ENCODE measurements at places on chromosomes 13 and 19. TPM values are rescaled to one million over a fixed set of nuclear protein-coding genes. Genes with fewer than 3 reads are reported as not detected.

DNA sequence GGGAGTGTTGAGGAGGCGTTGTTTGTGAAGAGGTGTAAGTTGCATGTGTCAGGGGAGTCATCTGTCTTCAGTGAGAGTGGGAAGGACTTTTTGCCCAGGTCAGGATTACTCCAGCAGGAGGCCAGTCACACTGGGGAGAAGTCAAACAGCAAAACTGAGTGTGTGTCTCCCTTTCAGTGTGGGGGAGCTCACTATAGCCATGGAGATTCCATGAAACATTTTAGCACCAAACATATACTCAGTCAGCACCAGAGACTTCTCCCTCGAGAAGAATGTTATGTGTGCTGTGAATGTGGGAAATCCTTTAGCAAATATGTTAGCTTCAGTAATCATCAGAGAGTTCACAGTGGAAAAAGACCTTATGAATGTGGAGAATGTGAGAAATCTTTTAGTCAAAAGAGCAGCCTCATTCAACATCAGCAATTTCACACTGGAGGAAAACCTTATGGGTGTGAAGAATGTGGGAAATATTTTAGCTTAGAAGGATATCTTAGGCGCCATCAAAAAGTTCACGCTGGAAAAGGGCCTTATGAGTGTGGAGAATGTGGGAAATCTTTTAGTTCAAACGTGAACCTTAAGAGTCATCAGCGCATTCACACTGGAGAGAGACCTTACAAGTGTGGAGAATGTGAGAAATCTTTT lies 8.4 kb upstream of the ZNF587 start:
- H3K27ac ChIP-seq: no peak overlapping the region
- peaks cover 56% of the 10 kb centered on the region for H3K36me3 ChIP-seq
- peaks cover 26% of the 10 kb centered on the region for H3K4me1 ChIP-seq
- no peak for DNase-seq
- H3K4me3 ChIP-seq: no peak overlapping the region
- H3K27me3 ChIP-seq: no peaks in the 10 kb centered on the region

GRCh38 chr13:62337109-62337880 lies 921.6 kb upstream of the PCDH20 start:
- no peak overlapping the region for H3K27ac ChIP-seq
- no peaks in the 10 kb centered on the region for H3K4me1 ChIP-seq
- no peaks in the 10 kb centered on the region for H3K36me3 ChIP-seq
- no peak for DNase-seq
- no peak overlapping the region for H3K4me3 ChIP-seq

DNA sequence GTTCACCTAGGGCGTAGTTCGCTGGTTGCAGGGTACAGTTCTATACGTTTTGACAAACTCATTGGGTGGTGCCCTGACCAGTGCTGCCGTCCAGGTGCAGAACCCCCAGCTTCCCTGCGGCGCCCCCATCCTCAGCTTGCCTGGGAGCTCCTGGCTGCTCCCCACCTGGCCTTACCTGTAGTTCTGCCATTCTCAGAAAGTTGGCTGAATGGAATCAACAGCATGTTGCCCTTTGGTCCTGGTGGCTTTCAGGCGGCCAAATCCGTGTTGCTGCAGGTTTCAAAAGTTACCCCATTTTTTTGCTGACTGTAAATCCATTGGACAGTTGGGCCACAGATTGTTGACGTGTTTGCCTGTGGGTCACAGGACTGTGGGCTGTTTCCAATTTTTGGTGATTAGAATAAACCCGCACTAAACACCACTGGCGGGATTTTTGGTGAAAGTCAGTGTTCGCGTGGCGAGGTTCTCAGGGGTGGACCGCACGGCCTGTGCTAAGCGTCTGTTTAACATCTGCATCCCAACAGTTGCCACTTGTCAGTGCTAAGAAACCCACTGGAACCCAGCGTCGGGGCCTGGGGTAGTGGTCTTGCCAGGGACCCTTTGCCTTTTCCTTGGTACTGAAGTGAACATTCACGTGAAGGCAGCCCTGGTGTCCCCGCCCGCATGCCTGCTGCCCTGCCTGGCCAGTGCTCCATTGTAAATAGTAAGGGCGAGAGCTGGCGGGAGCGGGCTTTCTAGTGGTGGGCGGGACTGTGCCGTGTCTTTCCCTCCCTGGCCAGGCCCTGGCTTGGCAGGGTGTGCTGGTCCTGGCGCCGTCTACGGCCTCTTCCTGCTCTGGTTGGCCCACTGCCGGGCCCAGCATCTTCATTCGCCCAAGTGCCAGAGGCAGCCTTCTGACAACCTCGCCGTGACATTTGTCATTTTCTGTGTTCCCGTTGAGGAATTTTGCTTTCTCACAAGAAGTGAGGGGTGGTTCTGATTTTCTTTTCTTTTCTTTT lies 3.3 kb downstream of the DOT1L start:
- H3K27me3 ChIP-seq: no peaks in the 10 kb centered on the region
- H3K4me1 ChIP-seq: peaks cover 63% of the 10 kb centered on the region
- DNase-seq: no peak
- peak overlapping the region; percentile 35 for H3K4me3 ChIP-seq
- no peaks in the 10 kb centered on the region for H3K36me3 ChIP-seq

GRCh38 chr19:15911599-15912235 lies 13.8 kb upstream of the CYP4F2 start:
- peaks cover 58% of the 10 kb centered on the region for H3K27me3 ChIP-seq
- no peaks in the 10 kb centered on the region for H3K36me3 ChIP-seq
- H3K27ac ChIP-seq: no peak overlapping the region
- DNase-seq: no peak
- H3K4me1 ChIP-seq: no peaks in the 10 kb centered on the region
- no peak overlapping the region for H3K4me3 ChIP-seq

- no peak overlapping the region for H3K27ac ChIP-seq
- H3K27me3 ChIP-seq: peaks cover 2% of the 10 kb centered on the region
- H3K4me3 ChIP-seq: no peak overlapping the region
- H3K36me3 ChIP-seq: no peaks in the 10 kb centered on the region
Measured at GRCh38 chr13:111846391-111847159, 220.4 kb upstream of the SOX1 start.

GRCh38 chr13:51542346-51543242 lies 41.7 kb upstream of the WDFY2 start:
- H3K4me3 ChIP-seq: no peak overlapping the region
- peaks cover 13% of the 10 kb centered on the region for H3K27me3 ChIP-seq
- H3K27ac ChIP-seq: no peak overlapping the region
- H3K4me1 ChIP-seq: peaks cover 4% of the 10 kb centered on the region
- no peaks in the 10 kb centered on the region for H3K36me3 ChIP-seq
- no peak for DNase-seq

GRCh38 chr13:50934735-50935435 lies 25.3 kb downstream of the RNASEH2B start:
- peaks cover 82% of the 10 kb centered on the region for H3K36me3 ChIP-seq
- H3K27me3 ChIP-seq: no peaks in the 10 kb centered on the region
- no peak for DNase-seq
- H3K4me1 ChIP-seq: no peaks in the 10 kb centered on the region
- no peak overlapping the region for H3K27ac ChIP-seq
- no peak overlapping the region for H3K4me3 ChIP-seq

DNA sequence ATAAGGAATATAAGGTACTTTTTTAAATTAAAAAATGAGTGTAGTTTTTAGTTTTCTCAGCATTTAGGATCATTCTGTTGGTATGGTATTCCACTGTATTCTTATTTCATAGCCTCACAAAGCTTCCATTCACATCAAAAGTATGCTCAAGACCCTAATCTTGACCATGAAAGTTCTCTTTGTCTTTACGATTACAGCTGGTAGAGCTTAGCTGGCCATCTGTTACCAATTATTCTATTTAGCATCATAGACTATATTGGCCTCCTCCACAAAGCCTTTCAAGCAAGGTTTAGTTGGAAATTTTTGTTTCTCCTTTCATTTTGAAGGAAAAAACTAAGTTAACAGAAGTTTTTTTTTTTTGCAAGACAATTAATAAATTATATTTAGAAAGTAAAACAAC lies 245.1 kb downstream of the KCTD12 start:
- H3K27ac ChIP-seq: no peak overlapping the region
- no peaks in the 10 kb centered on the region for H3K4me1 ChIP-seq
- no peaks in the 10 kb centered on the region for H3K36me3 ChIP-seq

- no peak for DNase-seq
- H3K27me3 ChIP-seq: no peaks in the 10 kb centered on the region
- H3K4me3 ChIP-seq: no peak overlapping the region
- H3K27ac ChIP-seq: no peak overlapping the region
- H3K36me3 ChIP-seq: no peaks in the 10 kb centered on the region
Measured at GRCh38 chr13:85406269-85406975, 392.8 kb downstream of the SLITRK6 start.

DNA sequence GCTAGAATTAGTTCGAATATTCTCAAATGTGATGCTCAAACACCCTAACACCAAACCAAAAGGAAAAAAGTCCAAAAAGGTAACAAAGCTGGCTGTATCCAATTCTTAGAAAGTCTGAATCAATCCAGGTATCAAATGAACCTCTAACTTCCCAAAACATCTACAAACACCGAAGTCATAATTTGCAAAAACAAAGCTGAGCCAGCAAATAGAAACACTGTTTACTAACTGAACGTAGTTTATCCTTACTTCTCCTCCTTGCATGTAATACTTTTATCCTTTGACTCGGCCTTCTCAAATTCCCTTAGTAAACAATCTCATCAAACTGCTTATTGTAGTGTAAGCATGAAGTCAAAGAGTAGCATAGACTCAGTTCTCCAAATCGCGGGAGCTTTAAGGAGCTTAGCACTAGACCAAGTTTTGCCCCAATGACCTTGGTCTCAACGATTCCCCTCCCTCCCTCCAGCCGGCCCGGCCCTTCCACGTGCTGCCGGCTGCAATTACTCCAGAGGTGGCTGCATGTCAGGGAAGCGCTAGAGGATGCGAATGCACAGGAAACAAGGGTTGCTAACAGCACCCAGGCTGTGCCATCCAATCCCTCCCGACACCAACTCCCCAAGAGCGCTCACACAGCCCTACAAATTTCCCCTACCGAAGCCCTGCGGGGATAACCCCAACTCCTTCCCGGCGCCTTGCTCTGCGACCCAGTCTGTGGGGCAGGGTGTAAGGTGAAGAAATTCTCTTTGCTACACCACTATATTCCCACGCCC lies 693 bp downstream of the XPO4 start:
- peaks cover 11% of the 10 kb centered on the region for H3K36me3 ChIP-seq
- peaks cover 28% of the 10 kb centered on the region for H3K4me1 ChIP-seq
- DNase-seq: peak; percentile 51
- H3K4me3 ChIP-seq: peak overlapping the region; percentile 96
- H3K27me3 ChIP-seq: no peaks in the 10 kb centered on the region

DNA sequence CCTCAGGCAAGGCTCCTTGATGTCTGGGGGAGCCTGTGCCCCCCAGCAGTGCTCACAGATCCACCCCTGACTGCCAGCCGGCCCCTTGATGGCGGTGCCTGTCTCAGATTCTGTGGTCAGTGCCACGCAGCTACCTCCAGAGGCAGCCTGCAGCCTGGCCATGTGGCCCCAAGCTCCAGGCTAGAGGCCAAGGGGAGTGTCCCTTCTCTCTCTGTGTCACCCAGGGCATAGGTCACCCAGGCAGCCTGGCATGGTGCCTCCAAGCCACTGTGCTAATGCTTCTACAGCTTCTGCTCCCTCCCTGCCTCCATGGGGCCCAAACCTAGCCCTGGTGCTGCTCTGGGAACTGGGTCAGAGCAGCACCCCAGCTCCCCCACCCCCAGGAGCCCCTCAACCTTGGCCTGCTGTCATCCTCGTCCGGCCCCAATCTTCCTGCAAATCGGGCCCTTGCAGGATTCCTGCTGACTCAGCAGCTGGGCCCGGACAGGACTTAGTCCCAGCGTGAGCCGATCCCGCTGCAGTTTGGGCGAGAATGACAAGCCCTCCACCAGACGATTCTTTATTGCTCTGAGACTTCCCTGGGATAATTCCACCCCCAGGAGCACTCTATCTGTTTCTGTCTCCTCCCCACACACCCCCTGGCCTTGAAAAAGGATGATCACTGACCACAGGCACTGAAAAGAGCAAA lies 2.8 kb upstream of the ARL11 start:
- no peaks in the 10 kb centered on the region for H3K36me3 ChIP-seq
- H3K4me3 ChIP-seq: no peak overlapping the region
- DNase-seq: no peak
- peaks cover 3% of the 10 kb centered on the region for H3K27me3 ChIP-seq

- H3K4me1 ChIP-seq: no peaks in the 10 kb centered on the region
- H3K36me3 ChIP-seq: no peaks in the 10 kb centered on the region
- no peak for DNase-seq
- H3K4me3 ChIP-seq: no peak overlapping the region
- H3K27me3 ChIP-seq: no peaks in the 10 kb centered on the region
- no peak overlapping the region for H3K27ac ChIP-seq
Measured at GRCh38 chr13:80962855-80963254, 621.9 kb upstream of the SPRY2 start.

GRCh38 chr13:110438211-110438610 lies 123.3 kb downstream of the RAB20 start:
- H3K27ac ChIP-seq: no peak overlapping the region
- no peak for DNase-seq
- H3K4me1 ChIP-seq: no peaks in the 10 kb centered on the region
- H3K36me3 ChIP-seq: no peaks in the 10 kb centered on the region

- no peaks in the 10 kb centered on the region for H3K27me3 ChIP-seq
- no peaks in the 10 kb centered on the region for H3K4me1 ChIP-seq
- H3K27ac ChIP-seq: no peak overlapping the region
- no peaks in the 10 kb centered on the region for H3K36me3 ChIP-seq
- no peak overlapping the region for H3K4me3 ChIP-seq
Measured at GRCh38 chr19:33208904-33209849, 15.0 kb downstream of the LRP3 start.

- no peaks in the 10 kb centered on the region for H3K4me1 ChIP-seq
- no peak for DNase-seq
- no peaks in the 10 kb centered on the region for H3K27me3 ChIP-seq
- H3K4me3 ChIP-seq: no peak overlapping the region
- no peaks in the 10 kb centered on the region for H3K36me3 ChIP-seq
Measured at GRCh38 chr13:63184693-63185092, 1769.0 kb upstream of the PCDH20 start.

- H3K36me3 ChIP-seq: no peaks in the 10 kb centered on the region
- no peaks in the 10 kb centered on the region for H3K27me3 ChIP-seq
- H3K4me3 ChIP-seq: no peak overlapping the region
Measured at GRCh38 chr13:107139006-107139405, 571.1 kb upstream of the ARGLU1 start.

- no peaks in the 10 kb centered on the region for H3K27me3 ChIP-seq
- peak within 1 kb of the TSS; percentile 96 for H3K4me3 ChIP-seq
- H3K4me1 ChIP-seq: peaks cover 40% of the 10 kb centered on the region
- peaks cover 36% of the 10 kb centered on the region for H3K36me3 ChIP-seq
Measured at GRCh38 chr13:46181840-46182490, at the start of gene LCP1. Gene LCP1, minus strand, starts transcription at chr13:46182177. Its CDS starts 22,515 bp downstream, at chr13:46159662.

SMAD9 gene
- total RNA-seq: not detected

TM9SF2 gene
- total RNA-seq: 79.4 TPM

ATXN8OS gene
- total RNA-seq: not detected

SMIM44 gene
- total RNA-seq: not detected

SIGLEC5 gene
- total RNA-seq: not detected

FREM2 gene
- total RNA-seq: not detected
